ENCODE measurements at places on chromosomes 13 and 19.

- no peak for DNase-seq
Measured at GRCh38 chr13:46624353-46624752, 71.4 kb downstream of the LRCH1 start.

DNA sequence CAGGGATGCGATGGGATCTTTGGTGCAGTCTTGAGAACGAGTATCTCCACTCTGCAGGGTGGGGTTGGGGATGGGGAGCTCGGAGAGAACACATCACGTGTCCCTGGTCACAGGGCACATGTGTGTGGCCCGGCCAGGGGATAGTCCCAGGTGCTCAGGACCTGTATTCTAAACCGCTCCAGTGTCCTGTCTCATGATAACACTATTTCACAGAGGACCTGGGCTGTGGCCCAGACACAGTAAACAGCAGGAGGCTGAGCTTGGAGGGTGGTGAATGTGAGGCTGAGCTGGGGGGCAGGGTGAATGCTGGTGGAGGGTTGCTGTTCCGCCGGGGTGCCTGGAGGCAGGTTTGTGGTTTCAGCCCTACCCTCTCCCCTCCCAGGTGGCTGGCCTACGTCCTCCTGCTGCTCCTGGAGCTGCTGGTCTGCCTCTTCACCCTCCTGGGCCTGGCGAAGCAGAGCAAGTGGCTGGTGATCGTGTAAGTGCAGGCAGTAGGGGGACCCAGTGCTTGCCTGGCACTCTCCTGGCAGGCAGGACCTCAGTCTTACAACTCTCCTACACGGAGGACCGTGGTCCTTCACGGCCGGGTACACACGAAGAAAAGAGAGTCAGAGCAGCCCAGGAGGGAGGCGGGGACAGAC lies 11.1 kb downstream of the TTYH1 start:
- no peak for DNase-seq

GRCh38 chr13:96984051-96984508 lies 10.2 kb downstream of the OXGR1 start:
- no peak for DNase-seq

DNA sequence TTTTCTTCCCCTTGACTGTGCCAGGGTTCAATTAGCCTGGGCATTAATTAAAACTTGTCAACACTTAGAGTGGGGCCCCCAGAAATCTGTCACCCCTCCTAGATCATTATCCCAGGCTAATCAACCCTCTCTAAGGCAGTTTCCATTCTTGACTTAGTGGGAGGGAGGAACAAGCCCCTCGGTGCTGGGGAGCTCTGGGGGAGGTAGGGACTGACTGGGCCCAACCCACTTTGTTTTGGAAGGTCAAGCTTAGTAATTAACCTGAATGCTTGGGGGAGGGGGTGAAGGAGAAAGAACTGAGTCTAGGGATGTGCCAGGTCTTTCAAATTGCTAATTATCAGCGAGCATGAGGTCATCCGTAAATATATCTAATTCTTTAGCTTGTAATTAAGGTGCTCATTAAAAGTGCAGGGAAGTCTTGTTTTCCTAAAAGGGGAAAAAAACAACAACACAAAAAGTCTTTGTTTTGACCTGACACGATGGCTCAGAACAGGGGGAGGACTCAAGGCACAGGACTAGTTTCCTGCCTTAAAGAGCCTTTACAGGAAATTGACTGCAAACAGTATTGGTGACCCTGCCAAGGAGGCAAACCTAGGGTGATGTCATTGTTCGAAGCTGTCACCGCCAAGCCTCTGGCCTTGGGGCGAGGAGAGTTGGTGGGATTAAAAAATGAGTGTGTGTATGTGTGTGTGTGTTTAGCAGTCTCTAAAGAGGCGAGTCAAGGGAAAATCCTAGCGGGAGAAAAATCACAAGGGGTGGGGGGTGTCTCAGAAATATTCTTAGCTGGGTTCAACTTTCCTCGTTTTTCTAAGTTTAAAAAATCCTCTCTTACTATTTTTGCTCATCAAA lies 19.4 kb downstream of the ACTN4 start:
- DNase-seq: no peak

DNA sequence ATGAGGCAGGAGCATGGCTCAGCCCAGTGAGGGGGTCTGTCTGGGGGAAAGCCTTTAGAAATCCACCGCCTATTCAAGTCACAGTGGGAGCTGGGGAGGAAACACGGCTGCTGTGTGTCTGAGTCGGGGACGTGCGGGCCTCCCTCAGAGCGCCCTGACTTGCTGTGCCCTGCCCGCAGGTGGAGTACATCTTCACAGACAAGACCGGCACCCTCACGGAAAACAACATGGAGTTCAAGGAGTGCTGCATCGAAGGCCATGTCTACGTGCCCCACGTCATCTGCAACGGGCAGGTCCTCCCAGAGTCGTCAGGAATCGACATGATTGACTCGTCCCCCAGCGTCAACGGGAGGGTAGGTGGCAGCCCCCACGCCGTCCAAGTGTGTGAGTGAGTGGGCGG lies 137.8 kb upstream of the MCF2L start:
- DNase-seq: no peak

DNA sequence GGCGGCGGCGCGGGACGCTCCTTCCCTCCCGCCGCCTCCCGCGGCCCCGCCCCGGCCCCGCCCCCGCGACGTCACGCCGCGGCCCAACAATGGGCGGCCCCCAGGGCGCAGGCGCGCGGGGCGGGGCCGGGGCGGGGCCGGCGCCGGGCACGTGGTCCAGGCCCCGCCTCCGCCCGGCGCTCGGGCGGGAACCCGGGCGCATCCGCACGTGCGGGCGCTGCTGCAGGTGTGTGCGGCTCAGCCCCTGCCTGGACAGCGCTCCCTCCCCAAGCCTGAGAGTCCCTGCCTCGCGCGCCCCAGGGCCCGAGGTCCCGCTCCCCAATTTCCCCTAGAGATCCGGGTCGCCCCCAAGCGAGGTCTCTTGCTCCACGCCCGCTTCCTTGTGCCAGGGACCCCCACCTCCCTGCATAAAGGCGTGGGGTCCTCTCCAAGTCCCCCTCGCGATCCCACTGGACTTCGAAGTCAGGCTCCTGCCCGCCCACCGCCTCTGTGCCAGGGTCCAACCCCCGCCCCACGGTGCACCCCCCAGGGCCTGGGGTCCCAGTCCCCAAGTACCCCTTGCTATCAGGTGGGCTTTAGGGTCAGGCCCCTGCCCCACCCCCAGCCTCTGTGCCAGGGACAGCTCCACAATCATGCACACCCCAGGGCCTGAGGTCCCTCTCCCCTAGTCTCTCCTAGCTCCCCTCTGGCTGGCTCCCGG lies at the start of gene MEX3D:
Gene MEX3D, minus strand, starts transcription at position 6 of the 700 bp plus-strand sequence. CDS start 267 bp downstream, outside the sequence.
- DNase-seq: peak; percentile 74

DNA sequence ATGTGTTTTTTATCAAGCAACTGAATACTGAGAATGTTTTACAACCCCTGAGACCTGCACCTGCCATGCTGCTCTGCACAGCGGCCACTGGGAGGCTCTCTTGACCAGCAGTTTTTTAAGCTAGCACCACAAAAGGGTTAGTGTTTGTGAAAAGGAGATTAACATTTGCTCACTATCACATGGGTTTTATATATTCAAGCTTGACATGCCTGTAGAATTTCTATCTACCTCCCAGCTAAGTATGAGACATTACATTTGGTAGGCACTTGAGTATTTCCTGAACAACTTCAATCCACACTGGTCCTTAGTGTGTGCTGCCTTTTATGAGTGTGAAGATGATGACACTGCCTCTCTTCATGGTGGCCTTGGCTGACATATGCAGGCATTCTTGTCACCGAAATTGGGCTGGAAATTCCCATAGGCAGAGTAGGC lies 1238.9 kb downstream of the UQCRFS1 start:
- DNase-seq: no peak

DNA sequence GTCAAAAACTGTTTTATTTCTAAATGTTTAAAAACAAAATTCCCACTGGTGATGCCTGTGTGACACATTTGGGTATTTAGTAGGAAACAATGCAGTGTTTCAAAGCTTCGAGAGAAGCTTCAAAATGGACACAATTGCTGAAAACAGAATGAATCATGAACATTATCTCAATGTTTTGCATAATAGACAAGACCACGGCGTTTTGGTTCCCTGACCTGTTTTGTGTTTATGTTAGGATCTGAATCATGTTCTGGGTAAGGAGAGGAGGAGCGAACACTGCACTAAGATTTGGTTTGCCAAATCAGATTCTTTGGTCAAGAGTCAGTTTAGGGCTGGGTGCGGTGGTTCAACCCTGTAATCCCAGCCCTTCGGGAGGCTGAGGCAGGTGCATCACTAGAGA lies 42.2 kb downstream of the IFT88 start:
- no peak for DNase-seq

- DNase-seq: no peak
Measured at GRCh38 chr13:60047918-60048317, 115.8 kb downstream of the DIAPH3 start.

DNA sequence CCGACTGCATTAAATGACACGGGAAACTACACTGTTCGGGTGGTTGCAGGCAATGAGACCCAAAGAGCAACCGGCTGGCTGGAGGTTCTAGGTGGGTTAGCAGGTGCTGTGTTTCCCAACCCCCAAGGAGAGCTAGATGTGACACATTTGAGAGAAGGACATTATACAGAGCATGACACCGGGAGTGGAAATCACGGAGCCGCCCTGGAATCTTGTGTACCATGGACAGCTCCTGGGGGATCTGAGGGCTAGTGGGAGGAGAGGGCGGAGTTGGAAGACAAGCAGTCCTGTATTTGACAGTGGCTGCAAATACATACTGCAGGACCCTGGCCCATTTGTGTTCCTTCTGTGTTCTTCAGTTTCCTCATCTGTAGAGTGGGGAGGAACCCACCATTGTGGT lies 2.3 kb downstream of the CEACAM18 start:
- DNase-seq: no peak

GRCh38 chr13:49271264-49271663 lies 23.5 kb downstream of the CDADC1 start:
- no peak for DNase-seq

GRCh38 chr19:35220315-35220921 lies 8.1 kb downstream of the FAM187B start:
- no peak for DNase-seq

GRCh38 chr13:43355774-43356173 lies 332.4 kb downstream of the DNAJC15 start:
- DNase-seq: no peak

DNA sequence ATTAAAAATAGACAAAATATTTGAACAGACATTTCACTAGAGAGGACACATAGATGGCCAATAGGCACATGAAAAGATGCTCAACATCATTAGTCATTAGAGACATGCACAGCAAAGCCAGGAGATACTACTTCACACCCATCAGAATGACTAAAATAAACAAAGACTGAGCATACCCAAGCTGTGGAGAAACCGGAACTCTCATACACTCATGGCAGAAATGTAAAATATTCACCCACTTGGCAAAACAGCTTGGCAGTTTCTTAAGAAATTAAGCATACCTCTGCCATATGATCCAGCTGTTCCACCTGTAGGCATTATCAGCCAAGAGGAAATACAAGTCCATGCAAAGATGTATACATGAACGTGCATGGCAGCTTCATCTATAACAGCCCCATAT lies 213.4 kb downstream of the TSHZ3 start:
- DNase-seq: no peak

- DNase-seq: no peak
Measured at GRCh38 chr13:77379508-77379907, 52.6 kb upstream of the MYCBP2 start.

DNA sequence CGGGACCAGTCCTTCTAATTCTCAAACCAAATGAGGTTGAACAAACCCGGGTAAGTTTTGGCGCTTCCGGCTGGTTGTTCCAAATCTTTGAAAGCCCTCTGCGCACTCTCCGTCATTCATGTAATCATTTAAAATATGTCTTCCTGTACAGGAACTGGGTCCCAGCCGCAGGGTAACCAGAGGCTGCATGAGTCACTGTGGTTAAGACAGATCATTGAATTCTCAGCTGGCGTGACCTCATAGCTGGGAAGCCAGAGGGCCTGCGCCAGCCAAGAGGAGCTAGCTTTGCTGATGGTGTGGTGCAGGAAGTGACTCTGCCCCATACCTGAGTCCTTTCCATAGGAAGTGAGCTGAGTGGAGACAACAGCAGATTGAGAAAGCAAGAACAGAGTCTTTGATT lies 135.2 kb downstream of the TSHZ3 start:
- DNase-seq: peak; percentile 80

DNA sequence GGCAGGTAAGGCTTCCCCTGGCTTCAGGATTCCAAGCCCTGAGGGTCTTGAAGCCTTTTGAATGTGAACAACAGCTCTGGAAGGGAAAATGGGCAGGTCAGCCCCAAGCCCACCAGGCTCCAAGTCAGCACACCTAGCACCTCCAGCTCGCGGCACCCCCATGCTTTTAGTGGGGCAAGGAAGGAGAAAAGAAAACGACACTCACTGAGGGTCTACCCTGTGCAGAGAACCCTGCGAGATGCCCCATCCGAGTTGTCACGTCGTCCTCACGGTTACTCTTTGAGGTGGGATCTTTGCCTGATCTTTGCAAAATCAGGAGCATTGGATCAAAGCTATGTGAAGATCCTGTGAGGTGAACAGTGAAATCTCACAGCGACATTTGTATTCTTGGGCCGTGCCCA lies 5.7 kb upstream of the F10 start:
- no peak for DNase-seq

DNA sequence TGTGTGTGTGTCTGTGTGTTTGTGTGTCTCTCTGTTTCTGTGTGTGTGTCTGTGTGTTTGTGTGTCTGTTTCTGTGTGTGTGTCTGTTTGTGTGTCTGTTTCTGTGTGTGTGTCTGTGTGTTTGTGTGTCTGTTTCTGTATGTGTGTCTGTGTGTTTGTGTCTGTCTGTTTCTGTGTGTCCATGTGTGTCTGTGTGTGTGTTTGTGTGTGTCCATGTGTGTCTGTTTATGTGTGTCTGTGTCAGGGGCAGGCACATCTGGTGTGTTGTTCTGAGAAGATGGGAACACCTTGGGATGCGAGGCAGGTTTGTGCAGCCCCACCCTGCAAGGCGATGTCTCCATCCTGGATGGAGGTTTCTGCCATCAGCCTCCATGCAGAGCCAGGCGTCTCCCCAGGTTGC lies 275.8 kb upstream of the SOX1 start:
- no peak for DNase-seq

GRCh38 chr19:664913-665443 lies 2.0 kb upstream of the RNF126 start:
- DNase-seq: peak; percentile 69

DNA sequence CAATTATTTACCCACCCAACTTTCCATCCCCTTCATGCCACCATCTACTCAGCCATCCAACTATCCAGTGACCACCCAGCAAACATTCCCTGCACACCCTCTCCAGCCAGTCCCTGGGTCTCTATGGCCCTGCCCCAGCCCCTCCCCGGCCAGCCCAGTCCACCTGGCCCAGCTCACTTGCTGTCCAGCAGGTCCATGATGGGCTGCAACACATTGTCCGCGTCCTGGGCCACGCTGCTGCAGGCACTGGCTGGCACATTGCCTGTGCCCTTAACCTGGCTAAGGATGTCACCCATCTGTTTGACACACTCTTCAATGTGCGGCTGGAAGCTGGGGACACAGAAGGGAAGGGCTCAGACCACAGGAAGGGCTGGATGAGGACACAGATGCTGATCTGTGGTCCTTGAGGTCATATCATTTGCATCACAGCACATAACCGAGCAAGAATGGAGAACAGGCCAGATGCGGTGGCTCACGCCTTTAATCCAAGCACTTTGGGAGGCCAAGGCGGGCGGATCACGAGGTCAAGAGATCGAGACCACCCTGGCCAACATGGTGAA lies 61.6 kb downstream of the UNC13A start:
- no peak for DNase-seq

Measured in activated CD4-positive, alpha-beta T cell treated with anti-CD3 and anti-CD28 coated beads for 1 hour (primary cell).